GM23248 (cell line): ENCODE measurements at places on chromosomes 16 and 17. TPM values are rescaled to one million over a fixed set of nuclear protein-coding genes. Genes with fewer than 3 reads are reported as not detected.

GRCh38 chr16:7744546-7745264, 412.1 kb downstream of the RBFOX1 start:
- DNase-seq: no peak

MKS1 gene
- total RNA-seq: 10.2 and 15.3 TPM in 2 replicates

- no peak for DNase-seq
Observed at GRCh38 chr16:52773026-52773425, 226.1 kb upstream of the TOX3 start.

GRCh38 chr17:40203131-40203530, 16.0 kb upstream of the WIPF2 start:
- DNase-seq: no peak

GAS7 gene
- total RNA-seq: 13.4 and 15.0 TPM in 2 replicates
